ENCODE measurements at places on chromosomes 5 and 9. TPM values are rescaled to one million over a fixed set of nuclear protein-coding genes. Genes with fewer than 3 reads are reported as not detected.

Gene PDGFRB
- 89.3 TPM for total RNA-seq

Gene SPATA6L
- 16.3 TPM for total RNA-seq

Gene OLFM1
- 24.1 TPM for total RNA-seq

- no peaks in the 10 kb centered on the region for H3K36me3 ChIP-seq
- H3K27ac ChIP-seq = peak overlapping the region; percentile 87
- H3K27me3 ChIP-seq = no peaks in the 10 kb centered on the region
- no peak for DNase-seq
These were observed 852 bp downstream of the ARHGEF37 start for GRCh38 chr5:149581931-149582768.

DNA sequence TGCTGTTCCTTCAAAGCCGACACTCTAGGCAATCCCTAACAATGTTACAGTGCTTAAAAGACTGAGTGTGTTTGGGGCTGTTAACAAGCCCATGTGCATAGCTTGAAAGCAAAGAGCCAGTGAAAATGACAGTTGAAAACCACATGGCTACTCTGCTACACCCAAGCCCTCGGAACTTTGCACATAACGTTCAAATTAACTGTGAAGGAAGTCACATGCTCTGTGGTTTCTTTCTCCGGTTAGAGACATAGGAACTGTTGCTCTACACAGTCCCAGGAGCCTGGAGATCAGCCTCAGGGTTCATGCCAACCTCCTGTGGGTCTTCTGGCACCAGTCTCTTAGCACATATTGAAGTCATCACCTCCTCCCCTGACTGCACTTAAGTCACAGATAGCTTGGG is 51.1 kb downstream of the C9orf152 start:
- H3K4me3 ChIP-seq = no peak overlapping the region
- peaks cover 8% of the 10 kb centered on the region for H3K36me3 ChIP-seq
- H3K27me3 ChIP-seq = no peaks in the 10 kb centered on the region
- DNase-seq = no peak

GRCh38 chr5:181170237-181170825 is 22.9 kb downstream of the OR2V2 start:
- H3K36me3 ChIP-seq = no peaks in the 10 kb centered on the region
- no peak overlapping the region for H3K27ac ChIP-seq
- H3K27me3 ChIP-seq = peaks cover 92% of the 10 kb centered on the region
- no peak for DNase-seq
- H3K4me1 ChIP-seq = peaks cover 25% of the 10 kb centered on the region
- no peak overlapping the region for H3K4me3 ChIP-seq

- no peak overlapping the region for H3K4me3 ChIP-seq
- H3K27me3 ChIP-seq = no peaks in the 10 kb centered on the region
- no peaks in the 10 kb centered on the region for H3K4me1 ChIP-seq
- DNase-seq = no peak
- H3K27ac ChIP-seq = no peak overlapping the region
- H3K36me3 ChIP-seq = no peaks in the 10 kb centered on the region
These were observed 865.4 kb downstream of the TLE4 start for GRCh38 chr9:80437091-80437640.

Data from lower lobe of right lung (tissue), 2 donors.